Muscle of leg (tissue), 16 donors: ENCODE measurements at places on chromosomes 7 and 10. TPM values are rescaled to one million over a fixed set of nuclear protein-coding genes. Genes with fewer than 3 reads are reported as not detected.

- H3K27ac ChIP-seq = no peak overlapping the region
- H3K4me1 ChIP-seq = peaks cover 2% of the 10 kb centered on the region
- peak; percentile 65 for DNase-seq
These were observed 260.7 kb downstream of the BMPER start for GRCh38 chr7:34165927-34166550.

DNA sequence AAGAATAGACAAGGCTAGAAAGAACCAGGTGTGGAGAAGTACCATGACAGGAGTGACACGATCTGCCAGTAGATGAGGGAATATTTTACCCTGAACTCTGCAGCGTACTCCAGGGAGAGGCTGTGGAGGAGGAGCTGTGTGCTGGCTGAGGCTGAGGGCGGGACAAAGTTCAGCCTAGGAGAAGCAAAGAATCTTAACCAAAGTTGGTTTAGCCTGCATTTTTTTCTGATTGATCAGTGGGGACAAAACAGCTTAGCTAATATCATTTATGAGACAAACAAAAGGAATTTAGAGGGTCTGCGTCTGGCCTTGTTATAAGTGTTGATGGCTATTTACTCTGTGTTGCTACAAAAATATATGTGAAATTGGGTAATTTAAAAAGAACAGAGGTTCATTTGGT is 5.2 kb upstream of the NPSR1 start:
- H3K27ac ChIP-seq = no peak overlapping the region
- H3K4me3 ChIP-seq = no peak overlapping the region
- H3K36me3 ChIP-seq = no peaks in the 10 kb centered on the region
- H3K4me1 ChIP-seq = no peaks in the 10 kb centered on the region
- H3K27me3 ChIP-seq = no peaks in the 10 kb centered on the region
- no peak for DNase-seq

GRCh38 chr7:35975851-35976454 is 175.1 kb downstream of the SEPTIN7 start:
- H3K4me3 ChIP-seq = no peak overlapping the region
- H3K27ac ChIP-seq = no peak overlapping the region
- peaks cover 3% of the 10 kb centered on the region for H3K27me3 ChIP-seq

DNA sequence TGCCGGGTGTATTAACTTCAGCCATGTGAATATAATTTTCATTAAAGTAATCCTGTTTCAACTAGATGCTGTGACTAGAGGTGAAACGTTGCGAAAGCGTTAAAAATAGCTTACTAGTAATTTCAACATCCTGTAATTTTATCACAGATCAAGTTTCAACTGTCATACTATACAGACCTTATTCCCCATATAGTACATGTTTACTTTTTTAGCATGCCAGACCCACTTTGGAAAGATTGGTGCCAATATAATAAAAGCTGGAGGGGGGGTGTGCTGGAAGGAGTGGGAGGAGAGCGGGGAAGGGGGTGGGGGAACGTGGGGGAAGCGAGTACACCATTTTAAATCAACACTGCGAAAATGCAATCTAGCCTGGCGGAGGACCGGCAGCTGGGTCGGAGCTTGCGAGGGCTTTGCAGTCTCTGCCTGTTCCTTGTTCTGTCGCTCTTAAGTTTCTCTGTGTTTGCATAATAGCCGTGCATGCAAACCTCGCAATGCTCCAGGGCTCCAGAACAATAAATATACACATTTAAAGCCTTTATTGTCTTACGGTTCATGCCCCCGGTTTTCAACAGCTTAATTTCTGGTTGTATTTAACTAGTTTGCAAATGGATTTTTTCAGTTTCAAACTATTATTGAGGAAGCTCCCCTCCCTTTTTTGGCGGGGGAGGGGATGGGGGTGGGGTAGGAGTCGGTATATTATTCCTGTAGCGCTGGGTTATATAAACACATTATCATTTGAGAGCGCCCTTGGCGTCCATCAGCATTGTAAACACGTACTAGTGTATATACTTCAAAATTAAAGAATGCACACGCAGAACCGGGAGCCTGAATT is 1.3 kb upstream of the ARID5B start:
- no peaks in the 10 kb centered on the region for H3K36me3 ChIP-seq
- peaks cover 15% of the 10 kb centered on the region for H3K4me1 ChIP-seq
- H3K27ac ChIP-seq = peak overlapping the region; percentile 79
- no peaks in the 10 kb centered on the region for H3K27me3 ChIP-seq
- peak; percentile 85 for DNase-seq
- peak overlapping the region; percentile 90 for H3K4me3 ChIP-seq

DNA sequence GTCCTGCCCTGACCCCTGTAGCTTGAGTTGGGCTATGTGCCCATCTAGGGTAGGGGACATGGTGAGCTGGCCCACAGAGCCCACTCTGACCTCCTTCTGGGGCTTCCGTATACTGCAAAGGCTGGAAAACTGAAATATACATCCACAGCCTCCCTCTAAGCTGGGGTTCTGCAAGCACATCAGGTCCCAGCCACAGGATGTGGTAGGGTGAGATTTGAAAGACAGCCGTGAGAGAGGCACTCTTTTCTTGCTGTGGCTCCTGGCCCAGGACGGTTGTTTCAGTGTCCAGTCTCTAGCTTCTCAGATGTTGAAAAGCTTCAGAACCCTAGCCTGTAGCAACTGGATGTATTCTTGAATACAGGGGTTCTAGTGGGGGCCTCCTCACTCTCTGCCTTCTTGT is 60.1 kb upstream of the ADRB1 start:
- H3K27me3 ChIP-seq = peaks cover 2% of the 10 kb centered on the region
- DNase-seq = no peak
- no peak overlapping the region for H3K27ac ChIP-seq
- no peak overlapping the region for H3K4me3 ChIP-seq
- no peaks in the 10 kb centered on the region for H3K36me3 ChIP-seq

Gene C10orf95
- total RNA-seq = not detected

Gene FAM131B
- 1.4 TPM for total RNA-seq

DNA sequence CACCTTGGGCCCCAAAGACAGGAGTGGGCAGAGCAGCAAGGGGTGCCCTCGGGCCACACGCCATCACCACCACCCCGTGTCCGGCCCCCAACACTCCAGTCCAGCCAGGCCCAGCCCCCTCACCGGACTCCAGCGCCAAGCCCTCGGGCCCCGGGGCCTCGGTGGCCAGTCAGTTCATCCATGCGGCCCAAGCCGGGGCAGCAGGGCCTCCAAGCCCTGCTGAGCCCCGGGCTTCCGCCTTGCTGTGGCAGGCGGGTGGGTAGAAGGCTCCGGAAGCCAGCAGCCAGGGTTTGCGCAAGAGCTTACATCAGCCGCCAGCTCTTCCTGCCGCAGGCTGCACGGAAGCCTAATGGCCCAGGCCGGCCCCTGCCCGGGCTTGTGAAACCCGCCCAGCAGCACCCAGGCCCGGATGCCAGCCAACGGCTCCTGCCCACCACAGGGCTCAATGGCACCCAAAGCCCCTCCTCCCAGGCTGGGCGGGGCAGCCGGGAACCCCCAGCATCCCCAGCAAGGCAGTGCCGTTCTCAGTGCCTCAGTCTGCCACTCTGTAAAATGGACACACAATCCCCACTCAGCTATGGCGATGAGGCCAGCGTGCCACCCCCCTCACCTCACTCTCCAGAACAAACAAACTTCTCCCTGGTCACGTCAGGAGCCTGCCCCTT is 26.5 kb downstream of the TNRC18 start:
- H3K27ac ChIP-seq = peak overlapping the region; percentile 15
- H3K27me3 ChIP-seq = no peaks in the 10 kb centered on the region
- no peaks in the 10 kb centered on the region for H3K4me1 ChIP-seq
- H3K4me3 ChIP-seq = peak overlapping the region; percentile 18
- H3K36me3 ChIP-seq = peaks cover 28% of the 10 kb centered on the region

DNA sequence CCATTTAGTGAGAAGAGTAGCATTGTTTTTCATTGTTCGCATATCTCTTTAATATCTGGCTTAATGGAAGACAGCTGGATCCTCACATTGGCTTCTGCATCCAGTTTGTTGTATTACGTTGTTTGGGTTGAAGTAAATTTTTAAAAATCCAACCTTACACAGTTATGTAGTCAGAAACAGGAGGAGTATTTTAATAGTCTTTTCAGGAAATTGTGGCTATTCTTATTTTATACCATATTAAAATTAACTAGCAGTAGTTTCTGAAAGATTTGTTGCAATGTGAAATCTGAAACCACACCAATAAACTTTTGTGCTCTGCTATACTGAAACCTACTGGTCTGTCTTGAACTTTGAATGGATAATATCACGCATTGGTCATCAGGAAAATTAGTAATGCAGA is 27.9 kb downstream of the MYPN start:
- no peaks in the 10 kb centered on the region for H3K27me3 ChIP-seq
- no peak overlapping the region for H3K4me3 ChIP-seq
- DNase-seq = peak; percentile 79
- H3K27ac ChIP-seq = no peak overlapping the region
- no peaks in the 10 kb centered on the region for H3K36me3 ChIP-seq

Gene C7orf57
- 0.09 TPM for total RNA-seq

- no peak overlapping the region for H3K27ac ChIP-seq
- no peak for DNase-seq
- no peaks in the 10 kb centered on the region for H3K4me1 ChIP-seq
- H3K36me3 ChIP-seq = no peaks in the 10 kb centered on the region
- H3K4me3 ChIP-seq = no peak overlapping the region
- H3K27me3 ChIP-seq = no peaks in the 10 kb centered on the region
These were observed 28.6 kb downstream of the JAZF1 start for GRCh38 chr7:28151965-28152364.

GRCh38 chr7:69728304-69728703 is 130.0 kb downstream of the AUTS2 start:
- no peaks in the 10 kb centered on the region for H3K36me3 ChIP-seq
- H3K4me3 ChIP-seq = no peak overlapping the region
- H3K4me1 ChIP-seq = no peaks in the 10 kb centered on the region
- no peak for DNase-seq

DNA sequence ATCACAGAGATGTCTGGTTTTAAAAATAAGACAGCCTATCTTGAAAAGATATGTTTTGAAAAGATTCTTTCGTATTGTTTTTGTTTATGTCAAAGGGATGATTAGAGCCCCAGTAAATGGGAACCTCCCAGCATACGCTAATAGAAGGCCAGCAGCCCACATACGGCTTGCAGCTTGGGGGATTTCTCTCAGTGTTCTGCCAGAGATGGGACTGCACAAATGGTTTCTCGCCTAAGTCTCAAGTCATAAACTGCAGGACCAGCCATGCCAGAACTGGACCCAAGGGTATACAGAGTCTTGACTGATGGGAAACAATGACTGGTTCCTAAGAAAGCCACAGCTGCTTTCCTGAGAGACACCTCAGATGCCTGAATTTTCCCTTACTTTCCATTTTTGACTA is 306.9 kb upstream of the DGKB start:
- H3K4me1 ChIP-seq = peaks cover 3% of the 10 kb centered on the region
- no peaks in the 10 kb centered on the region for H3K36me3 ChIP-seq
- peak; percentile 80 for DNase-seq
- H3K4me3 ChIP-seq = no peak overlapping the region

DNA sequence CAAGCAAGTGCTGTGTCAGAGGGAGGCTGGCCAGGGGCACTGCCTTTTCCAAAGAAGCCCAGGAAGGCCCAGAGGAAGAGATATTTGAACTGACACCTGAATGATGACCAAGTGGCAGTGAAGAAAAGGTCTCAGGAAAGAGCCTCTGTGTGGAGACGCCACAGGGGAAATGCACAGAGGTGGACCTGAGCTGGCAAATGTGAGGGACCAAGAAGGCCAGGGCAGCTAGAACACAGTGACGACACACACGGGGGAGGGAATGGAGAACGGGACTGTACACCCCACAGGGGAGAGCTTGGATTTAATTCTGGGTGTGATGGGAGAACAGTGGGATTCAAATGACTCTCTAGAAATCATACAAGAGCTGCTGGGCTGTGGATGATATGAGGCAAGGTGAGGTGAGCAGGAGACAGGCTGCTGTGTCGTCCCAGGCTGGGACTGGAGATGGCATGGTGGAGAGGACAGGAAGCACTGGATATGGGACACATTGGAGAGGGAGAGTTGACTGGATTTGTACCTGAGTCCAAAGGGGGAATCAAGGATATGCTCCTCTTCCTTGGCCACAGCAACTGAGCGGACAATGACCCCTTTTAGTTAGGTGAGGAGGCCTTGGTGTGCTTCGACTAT is 84.2 kb upstream of the DDC start:
- no peaks in the 10 kb centered on the region for H3K36me3 ChIP-seq
- no peak for DNase-seq
- no peak overlapping the region for H3K27ac ChIP-seq
- H3K27me3 ChIP-seq = no peaks in the 10 kb centered on the region
- H3K4me1 ChIP-seq = peaks cover 15% of the 10 kb centered on the region

GRCh38 chr10:124353091-124353815 is 65.5 kb downstream of the OAT start:
- peaks cover 14% of the 10 kb centered on the region for H3K4me1 ChIP-seq
- H3K27me3 ChIP-seq = no peaks in the 10 kb centered on the region

- no peaks in the 10 kb centered on the region for H3K36me3 ChIP-seq
- H3K27ac ChIP-seq = peak overlapping the region; percentile 83
- H3K27me3 ChIP-seq = no peaks in the 10 kb centered on the region
- H3K4me3 ChIP-seq = no peak overlapping the region
- peaks cover 13% of the 10 kb centered on the region for H3K4me1 ChIP-seq
These were observed 1177.6 kb upstream of the C7orf33 start for GRCh38 chr7:147412782-147413556.

- H3K27ac ChIP-seq = no peak overlapping the region
- no peaks in the 10 kb centered on the region for H3K4me1 ChIP-seq
- H3K27me3 ChIP-seq = peaks cover 2% of the 10 kb centered on the region
- DNase-seq = no peak
- no peak overlapping the region for H3K4me3 ChIP-seq
These were observed 52.4 kb downstream of the ZNF365 start for GRCh38 chr10:62426600-62426999.

Gene FRAT1
- total RNA-seq = 1.2 TPM

Gene HTR5A
- not detected for total RNA-seq

DNA sequence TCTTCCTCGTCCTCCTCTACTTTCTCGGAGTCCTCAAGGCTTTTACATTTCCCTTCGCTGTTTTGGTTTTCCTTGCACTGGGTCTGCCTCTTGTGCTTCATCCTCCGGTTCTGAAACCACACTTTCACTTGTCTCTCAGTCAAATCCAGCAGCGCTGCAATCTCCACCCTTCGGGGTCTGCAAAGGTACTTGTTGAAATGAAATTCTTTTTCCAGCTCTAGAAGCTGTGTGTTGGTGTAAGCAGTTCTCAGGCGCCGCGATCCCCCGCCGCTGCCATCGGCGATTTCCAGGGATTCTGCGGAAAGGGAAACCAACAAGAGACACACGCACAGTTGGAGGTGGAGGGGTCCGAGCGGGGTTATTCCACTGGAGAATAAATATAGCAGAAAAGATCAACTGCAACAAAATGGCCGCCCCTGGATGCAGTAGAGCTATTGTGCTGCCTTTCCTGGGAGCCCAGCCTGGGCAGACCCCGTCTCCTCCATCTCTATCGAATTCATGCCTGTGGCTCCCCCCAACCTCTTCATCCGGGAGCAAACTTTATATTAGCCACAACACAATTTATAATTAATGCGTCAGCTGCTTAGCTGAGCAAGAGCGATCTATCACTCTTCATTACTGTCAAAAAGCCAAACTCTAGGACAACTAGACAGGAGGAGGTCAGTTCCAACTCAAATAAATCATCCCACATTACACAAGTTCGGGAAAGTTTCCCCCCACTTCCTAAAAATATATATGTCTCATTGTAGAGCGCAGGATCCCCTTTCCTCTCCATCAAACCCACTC is 1.1 kb downstream of the HOXA2 start:
- peaks cover 6% of the 10 kb centered on the region for H3K36me3 ChIP-seq
- peaks cover 36% of the 10 kb centered on the region for H3K4me1 ChIP-seq
- no peak overlapping the region for H3K4me3 ChIP-seq
- DNase-seq = no peak

GRCh38 chr10:24205821-24206220 is 3.1 kb upstream of the KIAA1217 start:
- peaks cover 24% of the 10 kb centered on the region for H3K4me1 ChIP-seq
- H3K4me3 ChIP-seq = no peak overlapping the region
- H3K36me3 ChIP-seq = no peaks in the 10 kb centered on the region
- H3K27ac ChIP-seq = no peak overlapping the region

Gene CDNF
- 1.8 TPM for total RNA-seq

Gene OPN4
- total RNA-seq = 0.04 TPM
